ENCODE measurements at places on chromosomes 13 and 19.

GRCh38 chr19:3274942-3275582 is 50.6 kb downstream of the CELF5 start:
- no peak for DNase-seq

GRCh38 chr19:18171605-18172327 is 1.8 kb upstream of the IFI30 start:
- DNase-seq = no peak

GRCh38 chr13:45295536-45295935 is 45.4 kb downstream of the TPT1 start:
- DNase-seq = no peak

GRCh38 chr19:9910625-9911024 is 25.7 kb downstream of the OLFM2 start:
- DNase-seq = no peak

GRCh38 chr13:74662905-74663304 is 528.7 kb upstream of the KLF12 start:
- no peak for DNase-seq

DNA sequence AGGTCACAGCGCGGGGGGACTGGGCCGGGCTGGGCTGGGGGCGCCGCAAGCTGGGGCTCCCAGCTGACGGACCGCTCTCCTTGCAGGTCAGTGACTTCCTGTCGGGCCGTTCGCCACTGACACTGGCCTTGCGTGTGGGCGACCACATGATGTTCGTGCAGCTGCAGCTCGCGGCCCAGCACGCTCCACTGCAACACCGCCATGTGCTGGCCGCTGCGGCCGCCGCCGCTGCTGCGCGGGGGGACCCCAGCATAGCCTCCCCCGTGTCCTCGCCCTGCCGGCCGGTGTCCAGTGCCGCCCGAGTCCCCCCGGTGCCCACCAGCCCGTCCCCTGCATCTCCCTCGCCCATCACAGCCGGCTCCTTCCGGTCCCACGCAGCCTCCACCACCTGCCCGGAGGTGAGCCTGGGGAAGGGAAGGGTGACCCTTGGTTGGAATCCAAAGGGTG is 5.7 kb downstream of the MIDN start:
- no peak for DNase-seq

DNA sequence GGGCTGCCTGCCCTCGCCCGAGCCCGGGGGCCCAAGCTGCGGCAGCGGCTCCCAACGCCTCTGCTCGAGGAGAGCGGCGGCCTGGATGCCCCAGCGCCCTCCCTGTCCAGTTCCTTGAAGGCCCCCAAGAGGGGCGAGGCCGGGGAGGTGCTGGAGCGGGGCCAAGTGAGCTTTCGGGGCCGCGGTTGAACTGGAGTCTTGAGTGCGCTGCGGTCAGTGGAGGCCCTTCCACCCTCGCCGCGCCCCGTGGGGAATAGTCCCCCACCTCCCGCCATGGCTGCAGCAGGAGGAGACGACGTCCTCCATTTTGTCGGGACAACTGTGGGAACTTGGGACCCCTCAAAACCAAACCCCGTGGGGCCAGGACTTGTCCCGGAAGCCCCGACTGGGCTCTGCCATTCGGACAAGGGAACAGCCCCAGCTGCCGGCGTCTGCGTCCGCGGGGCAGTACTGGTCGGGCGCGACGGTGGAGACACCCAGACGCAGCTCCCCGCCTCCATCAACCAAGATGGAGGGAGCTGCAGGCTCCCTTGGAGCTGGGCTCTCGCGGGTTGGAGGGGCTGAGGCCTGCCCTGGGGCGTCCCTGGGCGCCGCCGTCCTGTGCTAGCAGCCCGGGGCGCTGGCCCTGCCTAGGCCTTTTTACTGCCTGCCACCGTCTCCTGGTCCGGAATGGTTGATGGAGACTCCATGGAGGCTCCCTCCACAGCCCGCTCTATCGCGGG is 736 bp upstream of the ZMYM5 start:
- peak; percentile 92 for DNase-seq

GRCh38 chr19:47765523-47766358 is 12.8 kb upstream of the SELENOW start:
- peak; percentile 80 for DNase-seq

DNA sequence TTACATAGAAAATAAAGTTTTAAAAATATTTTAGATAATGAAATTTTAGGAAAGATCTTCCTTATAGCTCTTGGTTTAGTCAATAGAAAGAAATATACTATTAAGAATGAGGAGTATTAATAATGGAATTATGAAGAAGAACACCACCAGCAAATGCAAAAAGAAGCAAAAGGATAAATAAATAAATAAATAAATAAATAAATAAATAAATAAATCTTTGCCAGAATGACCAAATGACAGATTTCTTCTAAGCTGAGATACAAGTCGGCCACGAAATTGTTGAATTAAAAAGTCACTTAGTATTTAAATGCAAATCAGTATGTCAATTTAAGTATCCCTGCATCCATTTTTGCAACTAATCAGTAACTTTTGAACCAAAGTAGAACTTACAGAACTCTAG is 95.9 kb downstream of the DACH1 start:
- no peak for DNase-seq

DNA sequence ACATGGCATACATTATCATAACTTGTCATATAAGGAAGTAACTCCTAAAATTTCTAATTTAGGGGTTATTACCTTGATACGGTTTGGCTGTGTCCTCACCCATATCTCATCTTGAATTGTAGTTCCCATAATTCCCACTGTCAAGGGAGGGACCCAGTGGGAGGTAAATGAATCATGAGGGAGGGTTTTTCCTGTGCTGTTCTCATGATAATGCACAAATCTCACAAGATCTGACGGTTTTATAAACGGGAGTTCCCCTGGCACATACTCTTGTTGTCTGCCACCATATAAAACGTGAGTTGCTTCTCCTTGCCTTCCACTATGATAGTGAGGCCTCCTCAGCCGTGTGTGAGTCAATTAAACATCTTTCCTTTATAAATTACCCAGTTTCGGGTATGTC is 76.0 kb downstream of the ZDHHC20 start:
- DNase-seq = no peak

GRCh38 chr13:41613471-41613870 is 156.1 kb downstream of the RGCC start:
- DNase-seq = no peak

- DNase-seq = no peak
These were observed 8.7 kb upstream of the ADAT3 start for GRCh38 chr19:1896508-1896907.

GRCh38 chr19:47609906-47610894 is 1.3 kb downstream of the BICRA start:
- DNase-seq = peak; percentile 58

- no peak for DNase-seq
These were observed 1392.0 kb upstream of the ATXN8OS start for GRCh38 chr13:68715651-68716050.

DNA sequence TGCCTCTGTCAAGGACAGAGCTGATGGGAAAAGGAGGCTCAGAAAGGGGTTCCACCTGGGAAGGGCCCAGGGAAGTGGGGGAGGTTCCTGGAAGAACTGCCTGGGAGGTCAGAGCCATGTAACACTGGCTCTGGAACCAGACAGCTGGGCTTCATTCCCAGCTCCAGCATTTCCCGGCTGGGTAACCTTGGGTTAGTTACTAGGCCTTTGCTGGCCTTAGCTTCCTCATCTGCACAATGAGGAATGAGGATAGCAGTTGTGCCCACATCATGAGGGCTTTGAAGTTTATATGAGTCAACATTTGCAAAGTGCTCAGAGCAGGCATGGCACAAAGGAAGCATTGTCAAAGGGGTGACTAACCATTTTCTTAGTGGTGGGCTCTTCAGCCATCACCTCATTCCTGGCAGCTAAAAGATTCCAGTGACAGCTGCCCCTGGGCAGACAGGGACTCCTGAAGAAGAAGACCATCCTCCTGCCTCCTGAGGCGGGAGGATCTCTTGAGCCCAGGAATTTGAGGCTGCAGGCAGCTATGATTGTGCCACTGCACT is 1.7 kb upstream of the DNAJB1 start:
- no peak for DNase-seq

- DNase-seq = no peak
These were observed 1342.4 kb downstream of the EFNB2 start for GRCh38 chr13:105193026-105193425.

DNA sequence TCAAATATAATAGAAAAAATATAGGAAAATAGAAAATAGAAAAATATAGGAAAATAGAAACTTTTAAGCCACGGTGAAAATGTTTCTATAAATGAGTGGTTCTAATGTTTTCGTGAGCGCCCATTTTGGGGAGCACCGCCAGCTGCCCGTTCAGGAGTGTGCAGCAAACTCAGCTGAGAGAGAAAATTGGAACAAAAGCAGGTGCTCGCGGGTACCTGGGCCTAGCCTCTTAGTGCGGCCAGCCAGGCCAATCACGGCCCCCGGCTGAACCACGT is 204 bp upstream of the PDX1 start:
- DNase-seq = no peak

DNA sequence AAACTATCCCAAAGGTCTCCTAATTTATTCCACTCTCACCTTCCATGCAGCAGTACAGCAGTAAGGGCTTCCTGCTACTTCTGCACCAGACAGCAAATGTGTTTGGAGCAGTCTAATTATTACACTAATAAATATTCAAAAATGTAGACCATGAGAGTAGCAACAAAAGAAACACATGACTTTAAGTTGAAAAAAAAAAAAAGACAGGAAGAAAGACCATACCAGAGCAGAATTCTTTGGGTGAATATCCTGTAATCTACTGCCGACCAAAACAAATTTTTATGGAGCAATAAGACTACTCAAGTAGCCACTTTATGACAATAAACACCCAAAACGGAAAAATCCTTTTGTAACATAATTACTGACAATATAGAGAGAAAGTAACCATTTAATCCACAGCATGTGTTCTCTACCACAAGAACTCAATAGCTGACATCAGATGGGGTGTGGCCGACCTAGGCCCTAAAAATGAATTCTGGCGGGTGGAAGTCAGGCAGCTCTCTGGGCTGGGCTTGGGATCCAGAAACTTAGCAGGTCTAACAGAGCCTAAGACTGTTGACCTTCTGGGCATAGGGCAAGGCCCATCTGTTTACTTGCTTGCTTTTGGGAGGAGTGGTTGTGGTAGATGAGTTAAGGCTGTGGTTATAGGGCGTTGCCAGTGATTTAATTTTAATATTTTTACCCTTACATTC is 4.6 kb downstream of the KLF12 start:
- peak; percentile 45 for DNase-seq

- DNase-seq = peak; percentile 37
These were observed 54.5 kb downstream of the CEBPG start for GRCh38 chr19:33427801-33428626.

GRCh38 chr13:98913741-98914140 is 64.1 kb downstream of the DOCK9 start:
- DNase-seq = no peak

DNA sequence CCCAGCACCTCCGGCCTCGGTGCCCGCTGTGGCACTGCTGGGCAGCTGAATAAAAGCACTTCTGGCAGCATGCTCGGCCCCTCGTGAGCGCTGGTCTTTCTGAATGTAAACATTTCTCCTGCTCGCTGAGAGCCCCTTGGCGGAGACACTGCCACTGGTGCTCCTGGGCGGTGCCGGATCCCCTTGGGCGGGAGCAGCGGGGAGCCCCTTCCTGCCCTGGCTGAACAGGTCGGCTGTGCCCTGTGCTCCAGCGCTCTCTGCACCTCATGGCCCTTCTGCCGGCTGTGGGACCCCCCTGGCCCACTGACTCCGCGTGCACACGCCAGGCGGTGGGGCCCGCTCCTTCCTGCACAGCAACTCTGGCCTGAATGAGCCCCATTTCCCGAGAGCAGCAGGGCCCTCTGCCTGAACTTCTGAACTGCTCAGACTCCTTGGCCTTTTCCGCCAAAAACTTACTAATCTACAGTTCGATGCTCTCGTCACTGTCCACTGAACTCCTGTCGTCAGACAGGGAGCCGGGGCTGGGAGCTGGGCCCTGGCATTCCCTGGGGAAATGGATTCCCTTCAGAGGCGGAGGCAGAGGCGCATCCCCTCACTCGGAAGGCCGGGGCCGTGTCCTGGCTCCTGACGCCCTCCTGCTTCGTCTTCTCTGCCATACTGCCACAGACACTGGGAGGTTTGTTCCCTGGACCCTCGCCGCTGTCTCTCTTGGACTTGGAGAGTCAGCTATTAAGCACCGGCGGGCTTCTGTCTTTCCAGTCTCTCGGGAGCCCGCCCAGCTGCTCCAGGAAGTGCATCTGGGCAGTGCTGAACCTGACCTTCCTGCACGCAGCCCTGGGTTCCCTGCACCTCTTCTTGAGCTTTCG is 14.2 kb downstream of the RB1 start:
- no peak for DNase-seq

DNA sequence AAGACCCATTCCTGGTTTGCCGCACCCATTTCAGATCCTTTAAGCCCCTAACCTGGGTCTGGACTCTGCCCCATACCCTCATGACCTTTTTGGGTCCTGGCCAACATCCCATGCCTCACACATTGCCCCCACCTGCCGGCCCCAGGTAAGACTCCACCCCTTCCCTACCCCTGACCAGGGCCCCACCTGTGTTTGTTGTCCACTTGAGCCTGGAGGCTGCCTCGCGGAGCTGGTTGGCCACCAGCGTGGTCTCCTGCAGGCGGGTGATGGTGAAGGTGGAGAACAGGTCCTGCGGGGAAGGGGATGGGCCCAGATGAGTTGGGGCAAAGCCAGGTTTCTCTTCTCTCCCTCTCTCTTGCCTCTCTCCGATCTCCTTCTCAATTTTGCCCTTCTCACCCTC is 19.5 kb downstream of the MAN2B1 start:
- DNase-seq = no peak

DNA sequence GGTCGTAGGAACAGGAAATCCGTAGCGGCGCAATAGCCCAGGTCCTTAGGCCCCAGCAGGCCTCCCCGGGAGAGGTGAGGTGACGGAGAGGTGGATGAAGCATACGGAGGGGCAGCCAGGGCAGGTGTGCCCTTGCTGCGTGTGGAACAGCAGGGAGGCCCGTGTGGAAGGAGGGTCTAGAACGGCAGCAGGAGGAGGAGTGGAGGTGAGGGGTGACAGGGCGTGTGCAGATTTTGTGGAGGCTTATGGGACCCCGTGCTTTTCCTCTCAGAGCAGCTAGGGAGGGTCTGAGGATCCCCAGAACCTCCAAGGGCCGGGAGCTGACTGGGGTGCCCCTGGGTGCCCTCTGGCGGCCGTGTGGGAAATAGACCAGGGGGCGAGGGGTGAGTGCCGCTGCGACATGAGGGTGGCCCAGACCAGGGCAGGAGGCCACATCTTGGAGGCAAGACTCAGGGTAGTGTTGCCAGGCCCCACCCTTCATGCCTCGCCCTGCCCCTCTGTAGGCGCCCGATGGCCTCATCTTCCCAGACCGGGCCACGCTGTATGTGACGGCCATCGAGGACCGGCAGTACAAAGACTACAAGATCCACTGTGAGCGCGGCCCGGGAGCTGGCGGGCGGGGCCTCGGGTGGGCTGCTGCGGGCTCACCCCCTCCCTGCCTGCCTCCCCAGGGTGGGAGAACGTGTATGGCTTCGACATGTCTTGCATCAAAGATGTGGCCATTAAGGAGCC is 5.0 kb upstream of the ADM5 start:
- DNase-seq = no peak

DNA sequence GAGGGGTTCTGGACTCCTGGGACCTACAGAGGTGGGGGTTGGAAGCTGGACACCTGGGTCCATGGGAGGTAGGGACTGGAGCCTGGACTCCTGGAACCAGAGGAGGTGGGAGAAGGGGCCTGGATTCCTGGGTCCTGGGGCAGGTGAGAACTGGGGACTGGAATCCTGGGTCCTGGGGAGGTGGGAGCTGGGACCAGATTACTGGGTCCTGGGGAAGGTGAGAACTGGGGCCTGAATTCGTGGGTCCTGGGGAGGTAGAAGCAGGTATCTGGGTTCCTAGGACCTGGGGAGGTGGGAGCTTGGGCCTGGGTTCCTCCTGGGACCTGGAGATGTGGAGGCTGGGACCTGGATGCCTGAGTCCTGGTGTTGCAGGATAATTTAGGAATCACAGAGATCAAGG is 653 bp downstream of the CLEC4M start:
- no peak for DNase-seq

- no peak for DNase-seq
These were observed 324.4 kb downstream of the LMO7 start for GRCh38 chr13:75960538-75960994.

Data from right forelimb (tissue), 1 donor.